ENCODE measurements at places on chromosomes 11 and 22.

DNA sequence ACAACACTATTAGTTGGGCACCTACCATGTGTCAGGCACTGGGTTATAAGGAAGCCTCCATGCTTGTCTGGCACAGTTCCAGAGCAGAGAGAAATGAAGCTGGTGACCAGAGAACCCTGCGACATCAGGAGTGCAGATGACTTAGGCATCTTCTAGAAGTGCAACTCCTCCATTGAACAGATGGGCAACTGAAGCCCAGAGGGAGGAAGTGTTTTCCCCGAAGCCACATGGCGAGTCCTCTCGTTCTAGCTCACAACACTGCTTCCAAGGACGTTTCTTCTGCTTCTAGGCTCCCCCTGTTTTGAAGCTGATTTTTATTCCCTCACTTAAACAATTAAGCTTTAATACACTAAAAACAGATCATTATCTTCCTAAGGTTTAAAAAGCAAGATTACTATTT is 109.8 kb upstream of the SYT13 start:
- DNase-seq: no peak

GRCh38 chr11:125494031-125494360 is 2.1 kb downstream of the FEZ1 start:
- no peak for DNase-seq

DNA sequence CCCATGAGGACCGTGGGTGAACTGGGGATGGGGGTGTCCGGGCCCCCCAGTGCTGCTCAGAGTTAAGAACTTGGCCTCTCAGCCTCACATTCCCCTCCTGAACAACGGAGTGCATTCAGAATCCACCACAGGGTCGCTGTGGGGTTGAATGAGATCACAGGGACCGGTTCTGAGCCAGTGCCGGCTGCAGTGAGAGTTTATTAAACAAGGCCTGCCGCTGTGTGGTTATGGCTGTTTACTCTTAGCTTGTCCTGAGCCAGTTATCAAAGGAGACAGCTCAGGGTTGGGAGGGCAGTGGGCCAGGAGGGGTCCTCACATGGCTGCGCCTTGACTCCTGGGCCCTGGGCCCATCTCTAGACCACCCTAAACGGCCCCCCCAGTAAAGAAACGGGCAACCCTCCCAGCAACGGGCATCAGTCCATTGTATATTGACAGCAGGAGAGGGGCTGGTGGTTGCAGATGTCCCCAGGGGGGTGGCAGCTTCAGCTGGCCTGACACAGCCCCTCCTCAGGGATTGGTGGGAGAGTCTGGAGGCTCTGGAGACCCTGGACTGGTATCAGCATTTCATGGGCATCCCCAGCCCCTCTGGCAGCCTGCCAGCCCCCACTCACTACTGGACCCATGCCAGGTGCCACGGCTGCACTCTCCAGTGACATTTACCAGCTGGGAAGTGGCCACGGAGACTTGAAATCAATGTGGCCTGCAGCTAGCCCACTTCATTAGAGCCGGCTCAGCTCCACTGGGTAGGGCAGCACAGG is 15.1 kb upstream of the CABP7 start:
- peak; percentile 66 for DNase-seq

DNA sequence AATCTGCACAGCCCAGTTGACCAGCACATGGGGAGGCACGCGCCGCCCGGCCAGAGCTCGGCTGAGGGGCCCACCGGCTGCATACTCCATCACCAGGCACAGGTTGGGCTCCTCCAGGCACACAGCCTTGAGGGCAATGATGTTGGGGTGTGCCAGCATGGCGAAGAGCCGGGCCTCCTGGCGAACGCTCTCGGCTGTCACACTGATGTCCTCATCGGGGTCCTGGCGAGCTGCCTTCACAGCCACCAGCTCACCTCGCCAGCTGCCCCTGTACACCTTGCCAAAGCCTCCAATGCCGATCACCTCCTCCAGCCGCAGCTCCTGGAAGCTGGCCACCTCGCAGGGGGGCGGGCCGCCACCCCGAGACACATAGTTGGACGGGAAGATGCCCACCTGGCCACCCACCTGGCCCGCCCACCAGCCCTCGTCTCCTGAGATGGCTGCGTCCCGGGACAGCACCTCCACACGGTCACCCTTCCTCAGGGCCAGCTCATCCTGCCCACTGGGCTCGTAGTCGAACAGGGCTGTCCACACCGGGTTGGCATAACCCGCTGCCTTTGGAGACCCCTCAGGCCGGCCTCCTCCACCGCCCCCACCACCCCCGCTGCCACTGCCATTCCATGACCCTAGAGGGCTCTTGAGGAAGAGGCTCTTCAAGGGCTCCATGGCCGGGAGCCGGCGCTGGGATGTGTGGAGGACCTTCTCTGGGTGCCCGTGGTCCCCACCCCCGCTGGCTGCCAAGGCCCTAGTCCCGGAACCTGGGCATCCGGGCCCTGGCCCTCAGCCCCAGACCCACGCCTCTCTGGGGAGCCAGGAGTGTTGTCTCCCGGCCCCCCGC is 711 bp downstream of the MAP3K11 start:
- no peak for DNase-seq

DNA sequence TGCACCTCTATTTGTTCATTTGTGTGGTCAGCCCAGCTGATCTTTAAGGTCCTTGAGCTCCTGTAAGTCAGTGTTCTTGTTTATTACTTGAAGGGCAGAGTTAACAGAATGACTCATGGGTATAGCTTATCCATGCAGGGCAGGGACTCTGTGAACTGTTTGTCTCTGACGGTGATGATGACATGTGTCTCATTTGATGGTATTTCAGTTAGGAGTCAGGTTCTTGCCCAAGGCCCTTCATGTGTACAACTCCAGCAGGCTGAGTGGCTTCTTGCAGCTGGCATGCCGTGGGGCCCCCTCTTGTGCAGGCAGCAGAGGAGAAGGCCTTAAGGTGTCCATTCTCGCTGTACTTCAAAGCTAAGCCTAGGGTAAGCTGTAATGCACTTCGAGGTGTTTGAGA is 165.1 kb downstream of the DBX1 start:
- no peak for DNase-seq

DNA sequence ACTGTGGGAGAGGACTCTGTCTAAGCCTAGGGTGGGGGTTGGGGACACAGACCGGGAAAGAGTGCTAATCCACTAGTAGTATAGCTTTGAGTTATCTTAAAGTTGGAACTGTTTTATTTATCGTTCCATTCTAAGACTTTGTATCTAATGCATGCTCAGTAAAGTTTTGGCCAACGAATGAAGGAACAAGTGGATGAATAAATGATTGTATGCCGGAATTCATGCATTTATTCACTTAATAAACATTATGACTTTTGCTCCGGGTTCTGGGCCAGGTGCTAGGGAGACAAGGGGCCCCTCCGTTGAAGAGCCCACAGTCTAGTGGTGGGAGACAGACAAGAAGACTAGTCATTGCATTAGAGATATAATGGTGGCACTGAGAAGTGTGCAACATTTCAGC is 645 bp downstream of the RNF121 start:
- no peak for DNase-seq

DNA sequence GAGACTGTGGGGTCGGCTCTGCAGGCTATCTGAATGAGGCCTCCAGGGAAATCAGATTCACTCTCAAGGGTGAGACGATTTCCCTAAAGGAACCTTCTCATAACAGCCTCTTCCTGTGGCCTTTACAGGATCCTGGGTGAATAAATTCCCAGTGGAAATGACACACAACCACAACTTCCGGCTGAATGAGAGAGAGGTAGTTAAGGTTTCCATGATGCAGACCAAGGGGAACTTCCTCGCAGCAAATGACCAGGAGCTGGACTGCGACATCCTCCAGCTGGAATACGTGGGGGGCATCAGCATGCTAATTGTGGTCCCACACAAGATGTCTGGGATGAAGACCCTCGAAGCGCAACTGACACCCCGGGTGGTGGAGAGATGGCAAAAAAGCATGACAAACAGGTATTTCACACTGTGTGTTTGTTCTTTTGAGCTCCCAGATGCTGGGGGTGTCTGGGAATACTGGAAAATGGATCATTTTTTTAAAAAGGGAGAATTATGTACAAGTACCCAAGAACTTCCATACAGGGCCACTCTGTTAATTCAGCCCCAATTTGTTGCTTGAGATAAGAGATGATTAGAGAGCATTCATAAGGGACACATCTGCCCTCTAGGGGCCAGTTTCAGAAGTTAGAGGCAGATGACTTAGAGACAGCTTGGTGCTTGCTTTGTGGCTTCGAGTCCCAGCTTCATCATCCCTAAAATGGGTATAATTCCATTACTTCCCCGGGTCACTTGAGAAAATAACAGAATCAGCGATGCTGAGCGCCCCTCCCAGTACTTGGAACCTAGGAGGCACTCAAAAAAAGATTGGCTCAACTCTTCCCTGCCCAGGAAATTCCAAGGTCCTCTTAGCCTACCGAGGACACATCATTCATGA is 10.2 kb downstream of the SERPIND1 start:
- peak; percentile 70 for DNase-seq

DNA sequence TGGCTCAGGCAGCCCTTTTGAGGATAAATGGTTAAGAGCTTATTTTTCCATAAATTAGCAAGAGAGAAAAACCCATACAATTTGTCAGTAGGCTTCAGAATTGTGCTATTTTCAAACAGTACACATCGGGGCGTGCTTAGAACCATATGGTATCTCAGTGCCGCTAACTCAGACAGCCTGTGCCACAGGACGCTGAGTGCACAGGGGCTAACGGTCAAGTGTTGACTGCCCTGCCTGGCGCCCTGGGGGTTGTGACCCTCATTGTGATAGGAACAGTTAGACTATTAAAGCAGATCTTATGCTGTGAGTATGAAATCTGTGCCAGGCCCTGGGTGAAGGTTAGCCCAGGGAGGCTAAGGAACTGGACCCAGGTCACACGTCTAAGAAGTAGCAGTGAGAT is 1519.7 kb downstream of the BRD1 start:
- no peak for DNase-seq

All from urothelium cell line (cell line).